CD4-positive, alpha-beta memory T cell (primary cell): ENCODE measurements at places on chromosomes 1 and 21.

DNA sequence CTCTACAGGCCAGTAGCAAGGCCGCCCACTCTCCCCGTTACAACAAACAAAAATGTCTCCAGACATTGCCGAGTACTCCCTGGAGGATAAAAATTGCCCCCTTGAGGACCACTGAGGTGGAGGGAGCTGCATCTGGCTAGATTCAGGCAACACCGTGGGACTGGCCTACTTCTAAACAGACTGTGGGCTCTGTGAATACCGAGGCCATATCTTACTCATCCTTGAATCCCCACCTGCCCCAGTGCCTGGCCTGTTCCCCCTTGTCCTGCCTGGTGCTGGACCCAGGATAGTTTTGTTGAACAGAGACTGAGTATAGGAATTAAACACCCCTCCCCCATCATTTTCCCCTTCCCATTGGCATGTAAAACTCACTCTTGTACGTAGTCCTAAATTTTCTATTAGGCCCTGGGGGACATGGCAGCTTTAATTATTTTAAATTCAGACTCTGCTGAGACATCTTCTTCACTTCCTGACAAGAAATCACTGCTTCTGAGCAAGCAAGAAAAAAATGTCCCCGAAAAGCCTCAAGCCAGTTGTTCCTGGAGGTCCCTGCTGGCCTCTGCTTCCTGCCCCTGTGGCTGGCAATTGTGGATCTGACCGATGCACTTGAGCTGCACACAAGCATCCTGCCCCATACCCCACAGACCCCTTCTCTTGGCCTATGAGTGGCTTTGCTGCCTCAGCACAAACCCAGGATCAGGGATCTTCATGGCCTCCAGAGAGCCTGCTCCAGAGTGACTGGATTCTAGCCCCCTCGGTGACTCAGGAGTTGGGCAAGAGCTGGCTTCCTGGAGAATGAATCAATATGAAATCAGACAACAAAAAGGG, 111.0 kb downstream of the ACTL8 start:
- DNase-seq, result no peak

GRCh38 chr1:176752505-176752904, 289.5 kb downstream of the PAPPA2 start:
- no peak for DNase-seq

DNA sequence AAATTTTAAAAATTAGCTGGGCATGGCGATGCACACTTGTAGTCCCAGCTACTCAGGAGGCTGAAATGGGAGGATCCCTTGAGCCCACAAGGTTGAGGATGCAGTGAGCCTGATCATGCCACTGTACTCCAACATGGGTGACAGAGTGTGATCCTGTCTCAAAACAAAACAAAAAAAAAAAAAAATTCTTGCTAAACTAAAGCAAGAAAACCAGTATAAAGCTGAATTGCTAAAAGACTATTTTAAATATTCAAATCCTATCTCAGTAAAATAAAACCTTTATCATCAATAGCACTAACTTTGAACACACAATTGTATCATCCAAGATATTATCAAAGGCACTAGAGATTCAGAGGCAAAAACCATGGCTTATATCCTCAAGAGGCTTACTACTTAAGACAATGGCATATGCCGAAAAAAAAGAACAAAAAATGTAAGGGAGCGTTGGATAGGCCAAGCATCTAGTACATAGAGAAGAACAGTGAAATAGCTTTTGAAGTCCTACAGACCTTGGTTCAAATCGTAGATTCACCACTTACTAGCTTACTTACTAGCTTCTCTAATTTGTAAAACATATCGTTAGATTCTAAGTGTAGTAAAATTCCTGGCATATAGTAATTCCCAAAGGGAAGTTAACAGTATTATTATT, 3.6 kb downstream of the EPS15 start:
- DNase-seq, result no peak

DNA sequence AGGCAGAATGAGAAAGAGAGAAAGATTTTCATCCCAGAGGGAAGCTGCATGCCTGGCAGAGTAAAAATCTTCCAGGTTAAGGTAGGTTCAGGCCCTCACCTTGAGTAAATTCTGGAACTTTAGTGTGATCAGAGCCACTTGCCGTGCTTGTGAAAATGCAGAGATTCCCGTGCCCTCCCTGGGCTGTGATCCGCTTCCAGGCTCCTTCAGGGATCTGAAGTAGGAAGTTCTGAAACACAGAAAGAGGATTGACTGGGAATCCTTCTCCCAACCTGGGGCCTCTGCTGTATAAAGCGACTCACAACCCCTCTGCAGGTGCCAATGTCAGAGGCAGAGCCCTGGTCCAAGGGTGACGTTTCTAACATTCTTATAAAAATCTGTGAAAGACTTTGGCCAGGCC, 26.6 kb downstream of the NUAK2 start:
- no peak for DNase-seq

GRCh38 chr1:42173155-42173933, 8.8 kb upstream of the GUCA2A start:
- DNase-seq, result peak; percentile 52

DNA sequence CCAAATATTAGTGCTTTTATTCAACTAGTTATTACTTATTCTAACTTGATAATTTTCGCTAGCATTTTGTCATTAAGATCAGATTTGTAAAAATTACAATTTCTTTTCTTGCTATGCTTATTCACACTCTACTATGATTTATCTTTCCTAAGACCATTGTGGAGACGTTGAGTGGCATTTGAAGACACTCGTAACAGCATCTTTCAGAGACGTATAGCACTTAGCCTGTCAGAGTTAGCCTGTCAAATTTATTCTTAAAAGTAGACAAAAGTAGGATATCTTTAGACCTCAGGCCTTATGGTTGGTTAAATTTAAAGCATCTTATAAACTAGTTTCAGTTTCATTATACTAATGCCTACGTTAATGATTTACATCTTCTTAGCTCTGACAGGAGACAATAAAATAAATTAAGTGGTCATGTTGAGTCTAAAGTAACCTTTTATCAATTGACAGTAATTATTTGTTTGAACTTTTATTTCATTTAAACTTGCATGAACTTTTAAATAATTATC, 1410.1 kb downstream of the MRPL39 start:
- DNase-seq, result no peak

DNA sequence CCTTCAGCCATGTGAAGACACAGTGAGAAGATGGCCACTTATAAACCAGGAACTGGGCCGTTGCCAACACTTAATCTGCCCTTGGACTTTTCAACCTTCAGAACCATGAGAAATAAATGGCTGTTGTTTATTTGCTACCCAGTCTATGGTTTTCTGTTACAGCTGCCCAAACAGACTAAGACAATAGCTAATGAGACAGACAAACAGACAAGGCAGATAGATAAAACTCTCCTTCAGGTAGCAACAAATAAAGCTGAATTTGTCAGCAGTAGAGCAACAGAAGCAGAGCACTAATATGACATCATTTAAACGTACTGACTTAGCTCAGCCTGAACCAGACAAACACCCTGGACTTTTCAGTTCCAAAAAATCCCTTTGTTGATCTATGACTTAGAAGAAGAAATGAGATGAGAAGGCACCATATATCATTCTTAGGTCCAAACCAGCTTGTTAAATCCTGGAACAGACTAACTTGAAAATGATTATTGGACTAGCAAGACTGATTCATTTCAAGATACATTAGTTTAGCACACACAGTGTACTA, 27.0 kb downstream of the ZZZ3 start:
- DNase-seq, result no peak

DNA sequence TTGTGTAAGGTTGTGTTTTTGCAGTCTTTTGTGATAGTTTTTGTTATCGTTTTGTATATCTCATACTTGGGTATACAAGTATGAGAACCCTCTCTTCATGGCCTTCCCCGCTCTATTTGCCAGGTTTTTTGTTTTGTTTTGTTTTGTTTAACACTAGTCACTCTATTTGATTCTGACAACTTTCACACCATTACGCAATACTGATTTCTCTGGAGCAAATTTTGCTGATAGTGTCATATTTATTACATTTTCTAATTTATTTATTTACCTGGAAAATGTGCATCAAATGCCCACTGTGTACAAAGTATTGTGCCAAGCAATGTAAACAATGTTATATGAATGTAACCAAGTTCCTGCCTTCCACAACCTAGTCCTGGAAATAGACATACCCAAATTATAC, 90.1 kb downstream of the LRRC40 start:
- no peak for DNase-seq

DNA sequence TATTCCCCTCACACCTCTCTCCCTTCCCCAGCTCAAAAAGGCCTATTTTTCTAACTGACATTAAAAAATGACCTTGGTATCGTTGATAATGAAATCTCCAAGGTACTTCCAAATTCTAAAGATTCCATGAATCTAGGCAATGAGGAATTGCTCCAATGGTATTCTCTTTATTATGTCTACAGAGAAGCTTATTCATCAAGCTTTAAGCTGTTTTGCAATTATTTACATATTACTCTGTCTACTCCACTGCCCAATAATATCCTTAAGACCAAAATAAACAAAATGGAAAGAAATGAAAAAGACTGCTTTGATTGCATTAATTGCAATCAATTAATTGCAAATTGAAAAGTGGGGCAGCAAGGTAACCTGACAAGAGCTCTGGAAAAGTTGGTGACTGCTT, 7.9 kb downstream of the PLPP3 start:
- DNase-seq, result no peak

- DNase-seq, result no peak
Observed at GRCh38 chr1:36024847-36025246, 59.0 kb upstream of the TEKT2 start.

DNA sequence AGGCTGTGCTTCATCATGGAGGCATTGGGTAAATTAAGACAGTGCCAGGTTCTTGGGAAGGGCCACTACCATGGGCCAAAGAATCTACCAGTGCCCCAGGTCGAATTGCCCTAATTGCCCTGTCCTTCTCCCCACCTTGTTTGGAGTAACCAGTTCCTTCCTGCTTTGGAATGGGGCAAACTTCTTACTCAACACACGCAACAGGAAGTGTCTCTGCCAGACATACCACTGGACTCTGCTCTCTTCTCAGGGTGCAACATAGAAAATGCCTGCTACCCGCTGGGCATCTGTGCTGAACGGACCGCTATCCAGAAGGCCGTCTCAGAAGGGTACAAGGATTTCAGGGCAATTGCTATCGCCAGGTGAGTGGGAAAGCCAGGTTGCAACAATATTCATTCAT, 15.8 kb downstream of the CDA start:
- no peak for DNase-seq

DNA sequence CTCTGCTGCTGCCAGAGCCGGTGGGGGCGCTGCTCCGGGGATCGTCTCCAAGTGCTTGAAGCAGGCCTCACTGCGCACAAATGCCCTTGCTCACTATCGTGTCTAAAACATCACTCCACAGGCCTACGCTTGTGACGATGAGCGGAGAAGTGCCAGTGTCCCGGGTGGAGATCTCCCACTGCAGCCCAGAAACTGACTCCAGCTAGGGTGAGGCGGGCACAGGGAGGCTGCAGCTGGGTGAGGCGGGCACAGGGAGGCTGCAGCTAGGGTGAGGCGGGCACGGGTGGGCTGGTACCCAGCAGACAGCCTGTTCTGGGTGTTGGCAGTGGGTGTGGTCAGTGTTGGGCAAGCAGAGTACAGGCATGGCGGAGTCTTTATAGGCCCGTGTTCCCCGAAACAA, 22.7 kb upstream of the PDXK start:
- DNase-seq, result no peak

DNA sequence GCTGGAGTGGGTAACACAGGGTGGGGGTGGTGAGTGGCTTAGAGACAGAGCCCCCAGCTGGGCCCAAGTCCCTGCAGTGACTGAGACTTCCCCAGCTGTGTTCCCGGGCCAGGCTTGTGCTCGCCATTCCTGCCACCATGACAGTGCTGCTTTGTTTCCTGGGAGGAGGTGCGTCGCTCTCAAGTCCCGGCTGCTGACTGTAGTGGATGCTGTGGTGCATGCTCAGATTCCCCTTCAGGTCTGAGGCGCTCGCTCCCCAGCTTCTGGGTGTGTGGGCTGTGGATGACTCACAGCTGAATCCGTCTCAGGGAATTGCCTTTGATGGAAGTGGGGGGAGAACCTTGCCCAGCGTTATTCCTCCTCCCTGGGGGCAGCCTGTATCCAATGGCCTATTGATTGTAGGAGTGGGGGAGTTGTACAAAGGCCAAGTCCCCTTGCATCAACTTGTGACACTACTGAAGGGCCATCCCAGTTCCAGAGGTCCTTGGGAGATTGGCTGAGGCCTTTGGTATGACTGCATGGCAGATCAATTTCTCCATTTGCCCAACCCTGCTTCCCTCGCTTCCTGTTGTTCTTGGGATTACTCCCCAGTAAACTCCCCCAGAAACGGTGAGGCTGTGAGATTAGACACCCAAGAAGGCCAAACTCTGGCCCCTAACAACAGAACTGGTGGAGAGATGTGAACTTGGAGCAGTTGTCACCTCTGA, 17.8 kb upstream of the POU3F1 start:
- DNase-seq, result no peak

GRCh38 chr1:217472915-217473314, 158.0 kb downstream of the GPATCH2 start:
- no peak for DNase-seq

- no peak for DNase-seq
Observed at GRCh38 chr1:88916883-88917282, 25.5 kb upstream of the GTF2B start.

DNA sequence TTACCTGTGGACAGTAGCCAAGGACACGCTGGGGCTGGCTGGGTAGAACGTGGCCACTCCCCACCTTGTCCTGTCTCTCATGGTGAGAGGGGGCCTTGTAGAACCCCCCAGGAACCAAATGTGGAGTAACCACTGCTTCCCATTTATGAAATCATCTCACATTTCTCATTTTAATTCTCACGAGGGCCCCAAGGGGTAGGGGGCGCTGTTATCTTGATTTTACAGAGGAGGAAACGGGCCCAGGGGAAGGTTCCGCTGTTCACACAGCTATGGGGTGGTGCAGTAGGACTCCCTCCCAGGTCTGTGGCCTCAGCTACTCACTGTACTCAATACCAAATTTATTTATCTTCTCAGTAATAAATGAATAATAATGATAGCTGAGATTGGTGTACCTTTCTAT, 5.5 kb downstream of the SMPDL3B start:
- peak; percentile 71 for DNase-seq

DNA sequence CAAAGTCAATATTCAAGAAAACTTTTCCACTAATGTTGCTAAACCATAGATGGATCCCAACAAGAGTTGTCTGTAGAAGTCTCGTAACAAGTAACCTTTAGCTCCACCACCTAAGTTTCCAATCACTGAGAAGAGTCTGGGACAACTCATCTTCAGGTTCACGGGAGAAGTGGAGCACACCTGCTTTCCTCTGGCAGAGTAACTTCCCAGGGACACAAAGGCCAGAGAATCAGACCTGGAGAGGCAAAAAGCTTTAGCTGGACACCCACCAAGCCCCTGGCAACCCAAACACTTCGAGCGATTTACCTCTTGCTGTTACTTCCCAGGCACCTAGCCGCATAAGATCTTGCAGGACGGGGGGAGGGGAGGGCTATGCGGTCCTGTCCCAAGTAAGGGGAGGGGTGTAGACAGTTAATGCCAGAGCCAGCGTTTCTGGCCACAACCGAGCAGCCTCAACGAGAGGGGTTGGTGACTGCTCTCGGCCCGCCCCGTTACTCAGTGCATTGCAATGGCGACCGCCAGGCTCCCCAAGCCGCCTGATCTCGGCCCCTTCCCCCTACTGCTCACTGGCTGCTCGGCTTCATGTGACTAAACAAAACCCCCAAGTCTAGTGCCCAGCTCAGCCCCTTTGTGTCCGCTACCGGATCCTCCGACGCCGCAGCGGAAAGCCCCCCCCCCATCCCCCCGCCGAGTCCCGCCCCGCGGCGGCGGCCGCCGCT, 709 bp downstream of the ZNF644 start:
- DNase-seq, result peak; percentile 65

- no peak for DNase-seq
Observed at GRCh38 chr1:207047505-207047904, 3.5 kb downstream of the YOD1 start.

- no peak for DNase-seq
Observed at GRCh38 chr21:31778546-31778945, 46.6 kb upstream of the SCAF4 start.

- DNase-seq, result peak; percentile 20
Observed at GRCh38 chr1:8873506-8874229, 4.8 kb downstream of the ENO1 start.
